ENCODE measurements at places on chromosomes 1 and 21. TPM values are rescaled to one million over a fixed set of nuclear protein-coding genes. Genes with fewer than 3 reads are reported as not detected.

- no peak for DNase-seq
Observed at GRCh38 chr1:101105877-101106276, 80.3 kb upstream of the DPH5 start.

- DNase-seq: no peak
Observed at GRCh38 chr1:169550294-169550693, 36.0 kb downstream of the F5 start.

GRCh38 chr1:89465201-89465600, 59.4 kb upstream of the LRRC8B start:
- no peak for DNase-seq

The POU3F1 gene
- total RNA-seq: 1.3 TPM

The HCRTR1 gene
- total RNA-seq: not detected

The OR2T34 gene
- not detected for total RNA-seq
